ENCODE measurements at places on chromosomes 5 and 9.

DNA sequence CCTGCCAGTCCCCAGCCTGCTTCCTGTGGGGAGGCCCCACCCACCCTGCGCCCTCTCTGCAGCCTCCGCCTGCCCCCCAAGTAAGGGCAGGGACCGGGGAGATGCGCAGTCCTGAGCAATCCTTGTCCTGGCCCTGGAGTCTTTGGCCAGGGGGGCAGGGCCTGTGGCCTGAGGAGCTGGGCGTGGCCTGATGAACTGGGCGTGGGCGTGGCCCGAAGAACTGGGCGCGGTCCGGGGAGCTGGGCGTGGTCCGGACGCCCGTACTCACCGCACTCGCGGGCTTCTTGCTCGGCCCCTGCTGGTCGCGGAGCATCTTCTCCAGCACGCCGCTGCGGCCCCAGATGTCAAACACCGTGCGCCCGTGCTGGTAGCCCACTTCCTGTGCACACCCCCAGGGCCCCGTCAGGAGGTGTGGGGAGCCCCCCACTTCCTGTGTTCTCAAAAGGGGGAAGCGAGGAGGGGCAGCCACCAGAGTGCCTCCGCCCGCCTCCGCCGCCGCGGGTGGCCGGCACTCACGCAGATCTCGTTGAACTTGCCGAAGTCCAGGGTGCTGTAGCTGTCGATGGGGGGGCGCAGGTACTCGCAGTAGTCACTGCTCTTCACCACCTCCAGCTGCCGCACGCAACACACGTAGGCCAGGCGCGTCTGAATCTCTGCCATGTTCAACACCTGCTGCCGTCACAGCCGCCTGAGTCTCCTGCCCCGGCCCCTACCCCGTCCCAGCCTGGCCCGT lies 2.7 kb upstream of the NSMF start:
- peak; percentile 91 for DNase-seq

GRCh38 chr9:124696101-124696500 lies 75.0 kb downstream of the NR6A1 start:
- DNase-seq, result no peak

DNA sequence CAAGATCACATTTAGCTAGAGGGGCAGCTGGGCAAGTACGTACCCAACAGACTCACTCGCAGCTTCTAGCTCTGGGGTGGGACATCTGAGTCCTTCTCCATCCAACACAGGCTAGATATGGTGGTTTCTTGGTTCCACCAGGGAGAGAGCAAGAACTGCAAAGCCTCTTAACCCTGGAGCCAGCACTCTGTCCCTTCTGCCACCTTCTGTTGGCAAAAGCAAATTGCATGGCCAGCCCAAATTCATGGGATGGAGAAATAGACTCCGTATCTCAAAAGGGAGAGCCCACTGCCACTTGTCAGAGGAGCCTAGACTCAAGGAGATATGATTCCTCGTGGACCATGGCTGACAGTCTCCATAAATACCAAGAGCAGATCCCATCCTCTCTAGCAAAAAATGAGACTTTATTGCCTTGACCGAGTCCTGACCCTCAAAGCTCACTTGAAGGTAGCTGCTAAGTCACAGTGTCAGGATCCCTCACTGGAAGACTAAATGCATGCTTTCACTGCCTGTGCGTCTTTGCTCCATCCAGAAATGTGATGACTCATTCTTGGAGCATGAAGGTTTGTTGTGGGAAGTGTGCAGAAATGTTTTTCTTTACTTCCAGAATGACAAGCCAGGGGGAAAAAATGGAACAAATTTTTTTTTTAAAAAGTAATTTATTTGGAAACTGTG lies 28.8 kb upstream of the ROR2 start:
- peak; percentile 2 for DNase-seq

DNA sequence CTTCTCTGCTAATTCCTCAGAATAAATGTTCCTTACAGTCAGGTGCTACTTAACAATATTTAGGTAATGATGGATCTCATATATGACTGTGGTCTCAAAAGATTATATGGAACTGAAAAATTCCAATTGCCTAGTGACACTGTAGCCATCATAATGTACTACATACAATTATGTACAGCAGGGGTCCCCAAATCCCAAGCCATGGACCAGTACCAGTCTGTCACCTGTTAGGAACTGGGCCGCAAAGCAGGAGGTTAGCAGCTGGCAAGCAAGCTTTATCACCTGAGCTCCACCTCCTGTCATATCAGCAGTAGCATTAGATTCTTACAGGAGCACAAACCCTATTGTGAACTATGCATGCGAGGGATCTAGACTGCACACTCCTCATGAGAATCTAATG lies 69.6 kb downstream of the NR2F1-AS1 start:
- DNase-seq, result no peak

GRCh38 chr9:91803970-91804752 lies 145.9 kb downstream of the ROR2 start:
- DNase-seq, result no peak

GRCh38 chr5:31941151-31941755 lies 232.9 kb downstream of the GOLPH3 start:
- DNase-seq, result no peak

- DNase-seq, result no peak
Measured at GRCh38 chr5:131389096-131389868, 125.4 kb downstream of the CDC42SE2 start.

- DNase-seq, result no peak
Measured at GRCh38 chr5:14339468-14339867, 196.3 kb downstream of the TRIO start.
